ENCODE measurements at places on chromosomes 16 and 17.
A peak's percentile ranks its signal among the peaks of the same experiment; 100 is the strongest.

- no peak for DNase-seq
Observed at GRCh38 chr17:78174870-78175642, 6.7 kb downstream of the SYNGR2 start.

GRCh38 chr17:67503184-67503583, 126.1 kb downstream of the PITPNC1 start:
- DNase-seq = peak; percentile 39

- DNase-seq = no peak
Observed at GRCh38 chr17:57679356-57679755, 65.7 kb downstream of the CCDC182 start.

- DNase-seq = no peak
Observed at GRCh38 chr17:69921046-69921445, 154.0 kb upstream of the KCNJ16 start.

DNA sequence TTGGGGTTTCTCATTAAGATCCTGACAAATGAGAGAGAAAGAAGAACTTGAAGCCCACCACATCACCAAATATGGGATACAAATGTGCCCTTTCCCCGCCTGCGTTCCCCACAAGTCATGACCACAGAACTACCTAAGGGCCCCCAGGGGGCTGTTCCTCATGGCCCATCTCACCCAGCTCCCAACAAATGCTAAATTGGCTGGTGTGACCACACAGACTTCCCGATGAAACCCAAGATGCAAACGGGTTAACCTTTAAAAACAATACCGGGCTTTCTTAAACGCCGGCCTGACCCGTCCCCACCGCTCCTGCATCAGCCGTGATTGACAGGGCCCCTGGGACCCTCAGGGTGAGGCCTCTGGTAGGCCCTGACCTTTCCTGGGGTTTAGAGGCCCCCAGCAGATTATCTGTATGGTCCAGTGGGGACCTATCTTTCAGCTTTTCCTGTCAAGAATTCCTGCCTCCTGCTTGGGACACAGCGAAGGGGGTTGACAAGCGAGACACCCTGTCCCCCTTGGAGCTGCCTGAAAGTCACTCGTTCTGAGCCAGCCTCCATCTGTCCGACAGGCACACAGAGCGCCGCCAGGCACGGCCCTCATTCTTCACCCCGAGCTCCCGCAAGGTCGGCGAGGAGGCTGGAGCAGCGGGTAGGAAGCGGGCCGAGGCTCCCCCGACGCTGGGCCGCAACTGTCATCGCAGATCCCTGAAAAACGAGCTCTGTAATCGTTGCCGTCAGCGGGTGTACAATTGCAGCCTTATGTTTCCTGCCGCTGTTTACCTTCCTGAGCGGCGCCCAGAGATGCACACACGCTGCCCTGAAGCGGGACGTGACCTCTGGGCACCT, 300.1 kb downstream of the FOXL1 start:
- DNase-seq = no peak

- DNase-seq = no peak
Observed at GRCh38 chr17:16923097-16923903, 48.6 kb downstream of the TNFRSF13B start.

DNA sequence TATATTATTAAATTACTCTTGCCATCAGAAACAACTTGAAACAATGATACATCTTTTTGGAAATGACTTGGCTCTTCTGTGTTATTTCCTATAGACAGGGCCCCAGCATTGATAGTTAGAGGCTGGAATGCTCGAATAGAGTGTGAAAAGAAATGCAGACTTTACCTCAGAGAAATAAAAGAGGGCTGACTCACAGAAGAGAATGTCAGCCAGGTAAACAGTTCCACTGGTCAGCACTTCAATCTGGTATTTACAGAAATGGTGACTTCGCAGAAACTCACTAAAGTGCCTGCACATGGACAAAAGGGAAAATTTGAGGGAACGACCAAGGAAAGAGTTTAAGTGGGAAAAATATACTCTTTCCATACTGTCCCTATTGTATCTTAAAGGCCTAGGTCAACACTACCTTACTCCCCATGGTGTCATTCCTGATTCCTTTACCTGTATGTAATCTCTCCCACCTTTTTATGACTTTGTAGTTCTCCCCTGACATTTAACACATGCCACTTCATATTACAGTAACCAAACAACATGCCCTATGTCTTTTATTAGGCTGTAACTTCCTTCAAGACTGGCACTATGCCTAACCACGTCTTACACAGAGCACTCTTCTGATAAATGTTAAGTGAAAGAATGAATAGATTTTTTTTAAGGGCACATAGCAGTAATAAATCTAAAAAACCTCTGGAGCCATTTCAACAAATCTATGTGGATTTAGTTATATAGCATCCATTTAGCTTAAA, 36.7 kb downstream of the AKAP10 start:
- peak; percentile 43 for DNase-seq

DNA sequence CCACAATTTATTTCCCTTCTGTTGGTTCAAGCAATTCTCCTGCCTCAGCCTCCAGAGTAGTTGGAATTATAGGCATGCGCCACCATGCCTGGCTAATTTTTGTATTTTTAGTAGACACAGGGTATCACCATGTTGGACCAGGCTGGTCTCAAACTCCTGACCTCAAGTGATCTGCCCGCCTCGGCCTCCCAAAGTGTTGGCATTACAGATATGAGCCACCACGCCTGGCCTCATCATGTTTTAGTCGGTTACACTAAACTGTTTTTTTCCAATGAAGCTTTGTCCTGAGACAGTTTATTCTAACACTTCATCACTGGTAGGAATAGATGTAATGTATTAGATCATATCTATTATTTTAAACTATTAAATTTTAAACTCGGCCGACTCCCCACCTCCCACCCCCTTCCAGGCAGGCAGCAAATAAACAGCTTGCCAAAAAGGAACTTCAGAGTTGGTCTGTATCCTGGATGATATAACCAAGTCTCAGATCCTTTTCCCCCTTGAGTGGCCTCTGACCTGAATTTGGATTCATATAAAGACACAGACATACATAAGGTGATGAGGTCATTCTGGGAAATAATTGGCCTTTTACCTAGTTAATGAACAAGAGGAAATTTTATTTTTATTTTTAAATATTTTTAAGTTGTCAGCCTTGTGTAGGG, 18.4 kb upstream of the CORO6 start:
- DNase-seq = no peak

GRCh38 chr17:40854175-40854814, 12.7 kb downstream of the KRT12 start:
- DNase-seq = peak; percentile 85

DNA sequence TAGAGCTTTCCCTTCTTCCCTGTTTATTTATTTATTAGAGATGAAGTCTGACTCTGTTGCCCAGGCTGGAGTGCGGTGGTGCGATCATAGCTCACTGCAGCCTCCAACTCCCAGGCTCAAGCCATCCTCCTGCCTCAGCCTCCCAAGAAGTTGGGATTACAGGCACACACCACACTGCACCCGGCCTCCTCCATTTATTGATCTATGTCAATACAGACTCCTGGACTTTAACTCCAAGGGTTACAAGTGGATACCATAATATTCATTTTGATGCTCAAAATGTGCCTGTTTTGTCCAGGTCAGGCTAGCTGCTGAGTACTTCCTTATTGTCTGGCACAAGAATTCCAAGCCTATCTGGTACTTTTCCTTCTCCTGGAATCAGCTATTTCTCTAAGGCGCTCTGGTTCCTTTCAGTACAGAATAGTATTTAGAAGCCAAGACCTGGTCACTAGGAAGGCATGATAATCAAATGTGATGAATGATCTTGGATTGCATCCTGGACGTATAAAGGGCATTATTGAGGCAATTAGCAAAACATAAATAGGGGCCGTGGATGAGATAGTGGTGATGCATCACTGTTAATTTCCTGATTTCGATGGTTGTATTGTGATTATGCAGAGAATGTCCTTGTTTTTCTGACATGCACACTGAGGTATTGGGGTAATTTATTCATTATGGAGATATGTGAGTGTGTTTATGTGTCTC, 21.7 kb downstream of the IL4R start:
- DNase-seq = no peak

DNA sequence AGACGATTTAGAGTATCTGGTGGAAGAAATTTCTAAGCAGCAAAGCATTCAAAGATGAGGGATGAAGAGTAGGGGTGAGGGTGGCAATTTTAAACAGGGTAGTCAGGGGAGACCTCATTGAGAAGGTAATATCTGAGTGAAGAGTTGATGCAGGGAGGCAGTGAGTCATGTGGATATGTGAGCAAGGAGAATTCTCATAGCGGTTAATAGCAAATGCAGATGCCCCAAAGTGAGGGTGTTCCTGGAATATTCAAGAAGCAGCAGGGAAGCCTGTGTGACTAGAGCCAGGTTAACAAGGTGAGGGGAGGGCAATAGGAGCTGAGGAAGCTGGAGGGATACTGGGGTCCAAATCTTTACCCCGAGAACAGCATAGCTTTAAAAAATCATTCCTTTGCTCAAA, 114.3 kb downstream of the SPACA3 start:
- no peak for DNase-seq

DNA sequence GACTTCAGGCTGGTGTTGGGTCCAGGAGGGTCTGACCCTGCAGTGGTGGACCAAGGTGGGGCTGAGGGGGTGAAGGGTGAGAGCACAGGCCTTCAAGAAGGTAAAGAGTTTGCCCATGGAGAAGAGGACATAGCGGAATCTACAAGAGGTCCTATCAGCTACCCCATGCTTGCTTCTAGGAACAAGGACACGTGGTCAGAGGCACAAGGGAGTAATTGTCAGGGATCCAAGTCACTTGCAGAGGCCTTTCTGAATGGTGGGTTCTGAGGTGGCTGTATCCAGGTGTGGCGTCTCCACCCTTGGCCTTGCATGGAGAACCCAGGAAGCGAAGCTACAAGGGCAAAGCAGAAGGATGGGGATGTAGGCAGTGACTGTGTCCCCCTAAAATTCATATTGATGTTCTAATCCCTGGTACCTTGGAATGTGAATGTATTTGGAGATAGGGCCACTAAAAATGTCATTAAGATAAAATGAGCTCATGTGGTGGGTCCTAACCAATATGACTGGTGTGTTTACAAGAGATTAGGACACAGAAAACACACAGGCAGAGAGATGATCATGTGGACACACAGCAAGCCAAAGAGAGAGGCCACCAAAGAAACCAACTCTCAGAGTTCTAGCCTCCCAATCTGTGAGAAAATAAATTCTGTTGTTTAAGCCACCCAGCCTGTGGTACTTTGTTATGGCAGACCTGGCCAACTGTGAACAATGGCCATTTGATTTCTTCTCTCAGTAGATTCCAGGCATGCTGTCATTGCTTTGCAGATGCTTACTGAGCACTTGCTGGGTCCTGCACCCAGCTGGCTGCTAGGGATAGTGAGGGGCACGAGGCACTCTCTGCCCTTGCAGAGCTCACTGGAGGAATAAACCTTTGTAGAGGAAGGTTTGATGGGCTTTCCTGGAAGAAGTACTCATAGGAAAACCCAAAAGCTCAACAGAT, 75.8 kb downstream of the UTP18 start:
- no peak for DNase-seq

- no peak for DNase-seq
Observed at GRCh38 chr17:63950940-63951907, 19.1 kb upstream of the CD79B start.

GRCh38 chr17:43839670-43840108, 6.7 kb upstream of the MPP3 start:
- no peak for DNase-seq

DNA sequence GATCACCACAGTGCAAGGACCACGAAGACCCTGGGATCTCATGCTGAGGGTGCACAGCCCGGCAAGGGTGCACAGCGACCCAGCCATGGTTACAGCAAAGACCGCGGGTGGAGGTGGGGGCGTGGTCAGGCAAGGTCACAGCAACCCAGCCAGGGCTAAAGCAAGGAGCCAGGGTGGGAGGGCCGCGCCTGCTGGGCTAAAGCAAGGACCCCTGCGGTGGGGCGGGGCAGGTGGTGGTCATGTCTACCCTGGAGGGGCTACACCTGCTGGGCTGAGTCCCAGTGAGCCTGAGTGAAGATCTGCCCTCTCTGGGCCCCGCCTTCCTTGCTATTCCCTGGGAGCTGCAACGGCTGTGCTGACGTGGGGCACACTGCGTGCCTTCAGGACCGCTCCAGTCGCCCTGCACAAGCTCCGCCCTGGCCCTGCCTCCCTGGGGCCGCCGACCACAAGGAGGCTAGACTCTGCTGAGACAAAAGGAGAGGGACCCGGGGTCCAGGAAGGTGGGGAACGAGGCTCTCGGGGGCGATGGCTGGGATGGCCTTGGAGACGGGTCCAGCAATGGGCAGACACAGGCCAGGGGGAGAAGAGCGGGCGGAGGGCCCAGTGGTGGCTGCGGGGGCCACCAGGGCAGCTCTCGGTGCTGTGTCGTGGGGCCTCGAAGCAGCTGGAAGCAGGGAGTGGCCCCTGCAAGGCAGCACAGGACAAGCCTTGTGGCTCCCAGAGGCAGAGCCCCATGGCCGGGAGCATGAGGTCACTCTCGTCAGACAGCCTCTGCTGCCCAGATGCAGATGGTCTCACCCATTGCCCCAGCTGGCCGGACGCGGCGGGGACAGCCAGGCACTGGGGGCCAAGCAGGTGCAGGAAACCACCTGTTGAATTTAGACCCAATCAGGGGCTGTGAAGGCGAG, 52.8 kb downstream of the CBFA2T3 start:
- no peak for DNase-seq

- DNase-seq = no peak
Observed at GRCh38 chr16:2969545-2970521, 685 bp downstream of the PAQR4 start.

DNA sequence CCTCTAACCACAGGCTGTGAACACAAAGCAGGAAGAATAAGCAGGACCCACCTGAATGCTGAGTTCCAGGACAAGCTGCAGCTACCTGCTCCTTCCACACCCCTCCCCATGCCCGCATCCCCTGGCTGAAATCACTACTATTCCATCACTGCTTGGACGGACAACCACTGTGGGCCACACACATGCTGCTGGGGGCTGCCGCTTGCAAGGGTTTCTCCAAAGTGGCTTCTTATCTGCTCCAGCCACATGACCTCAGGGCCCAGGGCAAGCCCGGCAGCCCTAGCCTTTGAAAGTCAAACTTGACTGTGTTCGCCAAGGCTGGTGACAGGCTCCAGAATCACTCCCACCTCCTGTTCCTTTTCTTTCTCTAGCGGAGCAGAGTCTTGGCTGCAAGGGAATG, 18.4 kb downstream of the FA2H start:
- DNase-seq = no peak

DNA sequence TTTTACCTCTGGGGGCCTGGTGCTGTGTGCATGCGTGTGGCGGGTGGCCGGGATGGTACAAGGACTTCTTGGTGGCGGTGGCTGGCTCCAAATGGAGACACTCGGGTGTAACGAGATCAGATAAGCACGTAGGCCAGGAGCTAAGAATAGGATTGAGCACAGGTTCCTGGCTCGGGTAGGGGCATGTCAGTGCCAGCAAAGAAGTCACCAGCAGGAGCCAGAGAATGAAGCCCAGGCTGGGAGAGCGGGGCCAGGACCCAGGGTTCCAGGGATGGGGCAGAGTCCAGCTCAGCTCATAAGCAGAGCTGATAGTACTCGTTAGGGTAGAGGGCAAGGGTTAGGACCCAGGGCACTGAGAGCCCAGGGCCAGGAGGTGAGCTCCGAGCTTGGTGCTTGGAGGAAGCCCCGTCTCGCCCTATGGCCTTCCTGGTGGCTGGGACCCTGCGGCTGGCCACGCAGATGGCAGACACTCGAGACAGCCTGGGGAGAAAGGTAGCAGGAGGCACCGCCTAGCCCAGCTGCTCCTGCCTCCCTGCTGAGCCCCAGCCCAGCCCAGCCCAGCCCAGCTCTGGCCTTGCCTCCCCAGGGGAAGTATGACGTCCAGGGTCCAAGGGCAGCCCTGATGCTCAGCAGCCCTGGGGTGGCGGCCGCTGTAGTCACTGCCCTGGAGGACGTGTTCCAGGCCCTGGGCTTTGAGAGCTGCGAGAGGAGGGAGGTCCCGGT, 8.9 kb downstream of the ZNF213 start:
- DNase-seq = no peak
